ENCODE measurements at places on chromosomes 5 and 9.

DNA sequence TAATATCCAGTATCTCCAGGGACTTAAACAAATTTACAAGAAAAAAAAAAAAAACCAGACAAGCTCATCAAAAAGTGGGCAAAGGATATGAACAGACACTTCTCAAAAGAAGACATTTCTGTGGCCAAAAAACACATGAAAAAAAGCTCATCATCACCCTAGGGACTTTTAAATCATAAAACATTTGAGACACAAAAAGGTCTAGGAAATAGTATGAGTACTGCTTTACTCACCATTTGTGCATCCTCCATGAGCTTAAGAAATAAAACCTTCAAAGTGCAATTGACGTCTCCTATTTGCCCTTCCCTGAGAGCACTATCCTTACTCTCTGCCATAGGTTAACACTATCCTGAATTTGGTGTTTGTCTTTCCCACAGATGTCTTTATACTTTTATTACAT, 193.7 kb upstream of the NREP start:
- no peak for DNase-seq

- DNase-seq, result no peak
These were observed 43.0 kb downstream of the TLE1 start for GRCh38 chr9:81646337-81646736.

DNA sequence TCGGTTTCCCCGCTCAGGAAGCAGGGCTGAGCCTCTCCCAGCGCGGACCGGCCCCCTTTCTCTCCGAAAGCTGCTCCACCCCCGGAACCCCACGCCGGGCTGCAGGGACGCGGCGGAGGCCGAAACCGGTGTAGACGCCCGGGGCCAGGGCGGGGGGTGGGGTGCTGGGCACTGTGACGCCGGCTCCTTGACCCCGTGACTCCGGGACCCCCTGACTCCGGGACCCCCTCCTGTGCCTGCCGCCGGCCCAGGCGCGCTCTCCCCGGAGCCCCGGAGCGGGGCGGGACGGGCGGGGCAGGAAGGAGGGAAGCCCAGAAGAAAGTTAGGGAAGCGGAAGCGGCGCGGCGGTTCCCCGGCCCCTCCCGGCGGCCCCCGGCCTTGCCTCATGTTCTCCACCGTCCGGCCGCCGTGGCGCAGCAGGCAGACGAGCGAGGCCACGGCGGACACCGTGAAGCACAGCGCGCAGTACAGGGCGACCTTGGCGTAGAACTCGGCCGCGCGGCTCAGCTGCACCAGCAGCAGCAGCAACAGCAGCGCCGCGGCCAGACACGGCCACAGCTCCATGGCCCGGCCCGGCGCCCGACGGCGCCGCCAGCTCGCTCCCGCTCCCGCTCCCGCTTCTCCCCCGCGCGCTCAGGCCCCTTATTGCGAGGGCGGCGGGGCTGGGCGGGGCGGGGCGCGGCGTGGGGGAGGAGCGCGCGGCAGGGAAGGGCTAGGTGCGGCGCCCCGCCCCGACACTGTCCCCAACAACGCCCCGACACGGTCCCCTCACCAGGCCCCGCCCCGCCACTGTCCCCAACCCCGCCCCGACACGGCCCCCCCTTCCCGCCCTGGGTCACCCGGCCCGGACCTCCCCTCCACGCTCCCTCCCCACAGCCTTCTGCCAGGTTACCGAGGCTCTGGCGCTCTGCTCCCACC, at the start of gene AGPAT2:
Gene AGPAT2 (minus strand): TSS at position 664 of the 918 bp plus-strand sequence. CDS start 100 bp downstream, at position 564.
- DNase-seq, result peak; percentile 70

- no peak for DNase-seq
These were observed 689.7 kb upstream of the MEF2C start for GRCh38 chr5:89572696-89573095.

- no peak for DNase-seq
These were observed 19.9 kb upstream of the TMEM250 start for GRCh38 chr9:136138566-136138965.

DNA sequence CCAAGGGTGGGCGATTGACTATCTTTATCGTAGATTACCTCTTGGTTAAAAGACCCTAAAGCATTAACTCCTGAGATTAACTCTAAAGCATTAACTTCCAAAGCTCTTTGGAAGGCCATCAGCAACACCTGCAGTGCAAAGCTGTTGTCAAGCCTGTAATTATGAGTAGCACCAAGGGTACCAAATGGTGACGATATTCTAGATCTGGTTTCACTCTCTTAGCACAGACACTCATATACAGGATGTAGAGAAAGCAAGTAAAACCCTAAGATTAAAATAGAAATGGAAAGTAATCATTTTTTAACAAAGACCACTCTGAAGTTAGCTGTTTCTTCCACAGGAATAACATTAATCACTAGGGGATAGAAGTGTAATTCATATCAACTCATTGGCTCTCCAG, 29.9 kb upstream of the TNFSF8 start:
- no peak for DNase-seq

Measured in bone marrow (tissue), 2 donors.